OCI-M1 (cell line): ENCODE measurements at places on chromosomes 2 and 18.

GRCh38 chr18:31487246-31488015 lies 10.5 kb upstream of the DSG2 start:
- DNase-seq = no peak

- no peak for DNase-seq
Measured at GRCh38 chr2:60504049-60504448, 49.4 kb downstream of the BCL11A start.

DNA sequence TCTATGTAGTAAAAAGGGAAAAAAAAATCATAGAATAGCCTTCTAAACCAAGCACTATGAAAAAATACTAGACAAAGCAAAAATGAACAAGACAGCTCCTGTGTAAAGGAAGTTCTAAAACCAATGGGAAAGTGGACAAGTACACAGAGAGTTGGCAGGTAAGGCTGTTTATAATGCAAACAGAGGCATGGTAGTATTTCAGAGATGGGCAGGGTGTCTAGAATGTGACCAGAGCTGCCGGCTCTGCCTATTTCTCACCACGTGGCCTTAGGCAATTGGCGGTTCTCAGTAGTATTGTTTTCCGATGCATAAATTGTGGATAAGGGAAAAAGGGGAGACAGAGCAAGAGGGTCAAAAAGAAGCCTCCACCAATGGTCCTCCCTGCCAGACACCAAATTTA lies 173.6 kb downstream of the ANKRD30B start:
- DNase-seq = no peak

DNA sequence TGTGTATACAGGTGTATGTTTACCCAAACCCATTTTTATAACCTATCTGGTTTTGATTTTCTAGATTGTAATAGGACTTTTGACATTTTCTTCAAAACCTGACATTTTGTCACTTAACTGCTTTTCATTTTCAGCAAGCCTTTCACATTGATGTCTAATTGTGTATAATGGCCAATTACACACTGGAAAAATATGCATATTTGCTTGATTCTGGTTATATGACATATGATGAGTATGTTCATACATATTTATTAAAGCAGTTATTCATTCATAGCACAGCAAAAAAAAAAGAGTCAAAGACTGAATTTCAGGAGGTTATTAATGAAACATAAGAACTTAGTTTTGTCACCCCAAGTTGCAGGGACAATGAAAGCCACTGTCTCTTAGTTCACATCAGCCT lies 307.7 kb upstream of the TNP1 start:
- no peak for DNase-seq

DNA sequence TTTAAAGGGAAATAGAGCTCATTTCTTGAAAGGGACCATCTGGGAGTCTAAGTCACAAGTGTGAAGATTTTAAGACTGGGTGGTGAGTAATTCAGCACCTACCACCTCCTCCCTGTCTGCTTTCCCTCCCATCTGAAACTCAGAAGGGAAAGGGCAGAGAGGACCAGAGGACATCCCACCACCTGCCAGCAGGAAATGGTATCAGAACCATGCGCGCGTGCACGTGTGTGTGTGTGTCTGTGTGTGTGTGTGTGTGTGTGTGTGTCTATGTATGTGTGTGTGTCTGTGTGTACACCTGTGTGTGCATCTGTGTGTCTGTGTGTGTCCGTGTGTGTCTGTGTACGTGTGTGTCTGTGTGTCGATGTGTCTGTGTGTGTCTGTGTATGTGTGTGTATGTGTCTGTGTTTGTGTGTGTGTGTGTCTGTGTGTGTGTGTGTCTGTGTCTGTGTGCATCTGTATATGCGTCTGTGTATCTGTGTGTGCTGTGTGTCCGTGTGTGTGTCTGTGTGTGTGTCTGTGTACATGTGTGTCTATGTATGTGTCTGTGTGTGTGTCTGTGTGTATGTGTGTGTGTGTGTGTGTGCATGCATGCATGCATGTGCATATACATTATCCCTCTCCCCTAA lies 76.8 kb downstream of the ZFP36L2 start:
- DNase-seq = no peak

DNA sequence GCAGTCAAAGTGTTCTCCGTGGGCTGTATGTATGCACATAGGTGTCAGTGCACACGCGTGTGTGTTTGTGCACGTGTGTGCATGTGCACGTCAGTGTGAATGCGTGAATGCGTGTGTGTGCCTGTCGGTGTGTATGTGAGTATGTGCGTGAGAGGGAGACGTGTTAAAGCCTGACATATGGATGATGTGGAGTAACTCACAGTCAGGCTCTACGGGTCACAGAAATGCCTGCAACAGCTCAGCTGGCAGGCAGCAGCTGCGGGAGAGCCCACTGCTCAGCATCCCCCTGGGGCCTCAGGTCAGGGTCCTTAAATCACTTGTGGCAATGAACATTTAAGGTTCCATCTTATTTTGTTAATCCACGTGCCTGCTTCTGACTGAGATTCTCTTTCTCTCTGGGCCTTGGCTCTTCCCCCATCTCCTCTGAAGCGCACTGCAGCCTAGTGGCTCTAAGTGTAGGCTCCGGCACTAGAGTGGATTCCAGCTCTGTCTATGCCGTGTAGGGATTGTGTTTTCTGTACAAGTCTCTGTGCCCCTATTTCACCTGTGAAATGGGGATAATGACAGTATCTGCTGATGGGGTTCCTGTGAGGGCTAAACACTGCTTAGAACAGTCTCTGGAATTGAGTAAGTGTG lies 63.0 kb downstream of the DYSF start:
- no peak for DNase-seq

DNA sequence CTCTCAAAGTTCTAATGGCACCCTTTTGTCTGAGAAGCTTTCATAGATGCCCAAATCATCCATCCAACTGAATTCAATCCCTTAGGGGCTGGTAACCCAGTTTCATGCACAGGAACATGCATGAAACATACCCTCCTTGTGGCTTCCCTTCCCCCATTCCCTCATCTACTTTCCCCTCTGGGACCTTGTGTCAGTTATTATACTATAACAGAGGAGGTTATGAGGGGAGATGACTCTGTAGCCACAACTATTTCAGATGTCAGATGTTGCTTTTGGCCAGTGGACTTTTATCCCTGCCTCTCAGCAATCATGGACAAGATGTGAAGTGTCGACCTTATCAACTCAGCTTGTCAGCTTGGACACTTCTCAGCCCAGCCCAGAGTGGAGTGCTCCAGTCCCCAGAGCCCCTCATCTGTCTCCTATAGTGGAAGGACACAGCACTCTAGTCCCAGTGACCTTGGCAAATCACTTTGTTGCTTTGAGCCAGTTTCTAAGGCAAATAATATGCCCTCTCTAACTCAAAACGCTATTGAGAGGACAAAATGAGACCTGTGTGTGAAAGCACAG lies 8.4 kb downstream of the DHRS9 start:
- peak; percentile 19 for DNase-seq

DNA sequence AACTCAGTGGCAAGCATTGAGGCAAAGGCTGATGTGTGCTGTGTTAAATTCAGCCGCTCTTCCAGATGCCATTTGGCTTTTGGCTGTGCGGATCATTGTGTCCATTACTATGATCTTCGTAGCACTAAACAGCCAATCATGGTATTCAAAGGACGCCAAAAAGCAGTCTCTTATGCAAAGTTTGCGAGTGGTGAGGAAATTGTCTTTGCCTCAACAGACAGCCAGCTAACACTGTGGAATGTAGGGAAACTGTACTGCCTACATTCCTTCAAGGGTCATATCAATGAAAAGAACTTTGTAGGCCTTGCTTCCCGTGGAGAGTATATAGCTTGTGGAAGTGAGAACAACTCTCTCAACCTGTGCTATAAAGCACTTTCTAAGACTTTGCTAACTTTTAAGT lies 195.5 kb upstream of the RAB12 start:
- no peak for DNase-seq

DNA sequence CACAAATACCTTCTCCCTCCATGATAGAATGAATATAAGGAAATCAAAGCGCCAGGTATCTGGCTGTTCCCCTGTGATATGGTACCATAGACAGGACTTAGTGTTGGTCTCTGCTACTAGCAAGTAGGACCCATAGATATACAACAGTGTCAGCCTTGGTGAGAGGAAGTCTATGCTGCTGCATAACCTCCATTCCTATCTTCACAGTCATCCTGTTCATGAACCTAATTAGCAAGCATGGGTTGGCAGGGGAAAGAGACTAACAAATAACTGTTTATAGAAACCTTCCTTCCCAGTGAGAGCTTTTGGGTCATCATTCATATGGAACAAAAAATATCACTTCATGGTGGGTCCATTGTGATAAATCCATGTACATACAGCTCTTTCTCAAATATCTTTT lies 188.9 kb upstream of the FAM98A start:
- no peak for DNase-seq
